ENCODE measurements at places on chromosomes 2 and 18.

GRCh38 chr18:77110400-77110799, 22.2 kb downstream of the MBP start:
- no peak for DNase-seq

- DNase-seq, result no peak
These were observed 13.1 kb downstream of the SOS1 start for GRCh38 chr2:39107724-39108273.

GRCh38 chr2:133658020-133658903, 90.0 kb upstream of the NCKAP5 start:
- DNase-seq, result no peak

GRCh38 chr18:24043403-24043802, 28.8 kb downstream of the TTC39C start:
- DNase-seq, result no peak

- peak; percentile 59 for DNase-seq
These were observed 48.5 kb downstream of the KCNIP3 start for GRCh38 chr2:95345563-95346230.
